OCI-M1 (cell line): ENCODE measurements at places on chromosomes 7 and 10.
A peak's percentile ranks its signal among the peaks of the same experiment; 100 is the strongest.

DNA sequence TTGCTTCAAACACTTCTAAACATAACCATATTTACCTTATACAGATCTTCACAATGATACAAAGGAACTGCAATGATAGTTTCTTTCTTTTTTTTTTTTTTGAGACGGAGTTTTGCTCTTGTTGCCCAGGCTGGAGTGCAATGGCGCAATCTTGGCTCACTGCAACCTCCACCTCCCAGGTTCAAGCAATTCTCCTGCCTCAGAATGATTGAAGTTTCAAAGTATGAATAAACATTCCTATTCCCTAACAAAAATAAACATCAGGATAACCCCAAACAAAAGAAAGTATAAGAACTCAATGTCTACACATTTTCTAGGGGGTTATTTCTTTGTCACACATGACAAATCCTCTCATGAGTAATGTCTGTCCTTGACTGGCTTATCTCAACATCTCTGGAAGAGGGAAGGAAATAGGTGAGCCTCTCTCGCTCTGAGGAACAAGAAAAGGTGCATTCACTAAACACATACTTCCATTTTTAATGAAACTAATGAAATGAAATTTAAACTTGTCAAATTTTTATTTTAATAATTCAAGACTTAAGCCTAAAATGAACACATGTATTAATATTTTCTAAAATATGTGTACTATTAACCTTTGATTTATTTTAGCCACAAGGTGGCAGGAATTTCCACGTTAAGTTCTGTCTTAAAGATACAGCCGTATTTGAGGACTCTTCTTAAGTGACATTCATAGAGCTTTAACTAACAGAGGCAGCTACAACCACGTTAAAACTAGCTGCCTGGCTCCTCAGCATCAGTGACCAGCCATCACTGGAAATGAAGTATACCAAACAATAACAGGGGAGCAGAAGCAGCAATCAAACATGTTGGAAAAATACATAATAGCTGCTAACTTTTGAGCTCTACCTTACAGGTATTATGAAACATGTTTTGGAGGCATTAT lies 58.3 kb downstream of the MALSU1 start:
- DNase-seq, result peak; percentile 60

DNA sequence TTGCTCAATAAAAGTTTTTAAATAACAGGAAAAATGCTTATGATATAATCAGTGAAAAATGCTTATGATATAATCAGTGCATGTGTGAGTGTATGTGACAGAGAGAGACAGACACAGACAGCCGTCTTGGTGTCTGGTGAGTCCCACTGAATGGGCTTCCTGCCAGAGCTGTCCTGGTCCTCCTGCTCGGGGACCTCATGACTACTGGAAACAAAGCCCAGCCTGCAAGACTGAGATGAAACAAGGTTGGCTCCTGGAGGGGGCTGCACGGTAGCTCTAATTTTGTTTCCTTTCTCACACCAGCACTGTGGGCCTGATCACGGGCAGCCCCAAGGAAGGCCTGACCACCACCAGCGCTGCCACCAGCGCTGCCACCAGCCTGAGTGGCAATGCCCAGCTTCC lies 57.3 kb downstream of the NRP1 start:
- DNase-seq, result no peak

DNA sequence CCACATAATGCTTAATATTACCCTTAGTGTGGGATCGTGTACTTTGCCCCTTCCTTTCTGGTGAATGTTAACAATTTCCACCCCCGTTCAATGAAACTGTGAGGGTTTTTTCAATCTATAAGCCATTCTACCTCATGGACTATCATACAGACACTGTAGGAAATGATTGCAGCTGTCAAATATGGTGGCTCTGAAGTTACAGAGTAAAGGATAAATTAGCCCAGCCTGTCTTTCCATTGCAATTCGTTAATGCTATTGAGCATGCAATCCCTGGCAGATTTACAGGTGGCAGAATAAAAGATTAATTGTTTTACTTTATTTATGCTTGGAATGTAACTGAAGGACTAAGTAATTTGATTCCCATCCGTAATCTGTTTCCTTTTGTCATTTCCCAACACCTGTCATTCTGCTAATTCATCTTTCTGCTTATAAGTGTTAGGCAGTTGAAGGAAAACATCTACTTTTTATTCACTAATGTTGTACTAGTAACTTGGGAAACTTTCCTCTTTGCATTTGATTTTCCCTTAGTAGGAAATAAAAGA lies 1211.6 kb upstream of the LRRN3 start:
- no peak for DNase-seq

- DNase-seq, result no peak
Observed at GRCh38 chr7:83451501-83452045, 197.4 kb downstream of the SEMA3E start.

DNA sequence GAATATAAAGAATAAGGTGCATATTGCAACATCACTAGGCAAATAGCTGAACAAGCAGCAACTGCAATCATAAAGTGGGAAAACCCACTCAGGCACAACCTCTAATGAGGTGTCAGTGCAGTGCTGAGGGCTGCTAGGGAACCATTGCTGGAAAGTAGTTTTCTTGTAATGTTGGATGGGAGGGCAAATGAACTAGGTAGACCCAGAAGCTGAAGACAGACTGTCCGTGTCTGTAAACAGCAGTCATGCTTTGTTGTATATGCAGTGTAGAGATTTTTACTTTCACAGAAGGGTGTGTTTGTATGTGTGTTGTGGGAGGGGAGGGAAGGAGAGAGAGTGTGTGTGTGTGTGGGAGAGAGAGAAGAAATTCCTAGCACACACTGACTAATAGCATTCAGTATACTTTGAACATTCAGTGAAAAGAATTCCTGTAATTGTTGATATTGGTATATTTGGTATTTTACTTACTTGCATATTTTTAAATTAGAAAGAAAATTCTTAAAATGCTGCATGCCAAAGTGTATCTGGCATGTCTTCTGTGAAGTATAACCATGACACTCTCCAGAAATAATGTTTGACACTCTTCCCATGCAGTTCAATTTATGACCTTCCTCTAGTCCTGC lies 28.8 kb downstream of the ITGB8 start:
- no peak for DNase-seq

DNA sequence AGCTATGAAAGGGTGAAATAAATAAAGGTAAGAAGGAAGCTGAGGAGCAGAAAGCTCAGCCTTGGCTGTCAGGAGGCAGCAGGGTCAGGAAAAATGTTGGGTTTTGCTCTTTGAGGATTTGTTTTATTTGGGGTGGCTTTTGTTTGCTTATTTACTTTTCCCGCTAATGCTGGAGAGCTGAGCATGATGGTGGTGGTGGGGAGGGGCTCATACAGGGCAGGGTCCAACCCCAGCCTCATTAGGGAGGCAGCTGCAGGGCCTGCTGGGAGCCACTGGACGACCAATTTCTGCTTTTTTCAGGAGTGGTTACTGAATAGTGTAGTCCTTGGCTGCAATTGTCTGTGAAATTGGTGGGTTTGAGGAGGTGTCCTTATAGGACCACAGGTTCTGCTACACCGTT lies 36.3 kb downstream of the CCM2 start:
- DNase-seq, result no peak
